ENCODE measurements at places on chromosomes 3 and 15. TPM values are rescaled to one million over a fixed set of nuclear protein-coding genes. Genes with fewer than 3 reads are reported as not detected.

Gene STXBP5L
- not detected for total RNA-seq

Gene CACNA2D2
- 4.1 TPM for total RNA-seq

Gene NDN
- total RNA-seq, result 0.30 TPM

Gene SNUPN
- 20.8 TPM for total RNA-seq

Gene ROBO1
- 2.3 TPM for total RNA-seq

Gene HTR3E
- total RNA-seq, result not detected

DNA sequence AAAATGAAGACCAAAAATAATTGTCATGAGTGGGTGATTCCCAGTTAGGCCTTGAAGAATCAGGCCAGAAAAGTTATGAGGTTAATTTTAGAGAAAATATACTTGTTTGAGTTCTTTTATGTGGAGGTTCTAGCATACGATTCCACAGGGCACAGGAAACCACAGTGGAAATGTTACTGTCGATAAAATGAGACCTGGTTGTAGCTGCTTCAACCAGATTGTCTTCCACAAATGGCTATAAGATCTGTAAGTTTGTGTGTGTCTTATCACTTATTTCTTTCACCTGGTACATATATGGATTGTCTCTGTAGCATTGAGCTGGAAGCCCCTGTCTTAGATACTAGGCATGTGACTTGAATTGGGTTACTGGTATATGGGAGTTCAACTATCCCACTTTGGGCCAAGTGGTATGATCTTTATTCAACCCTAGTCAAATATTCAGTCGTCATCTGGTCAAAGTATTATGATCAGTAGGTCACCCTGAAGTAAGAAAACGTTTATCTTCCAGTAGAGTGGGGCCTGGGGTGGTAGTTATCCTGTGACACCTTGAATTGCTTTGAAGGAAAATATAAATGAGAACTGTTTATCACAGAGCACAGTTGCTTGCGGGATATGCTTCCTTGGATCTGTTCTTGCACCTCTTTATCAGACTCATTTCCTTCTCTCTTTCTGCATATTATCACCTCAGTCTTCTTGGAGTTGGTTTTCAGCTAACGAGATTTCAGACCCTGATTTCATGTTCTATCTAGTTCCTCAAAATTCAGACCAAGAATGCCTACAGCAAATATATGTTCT lies 21.5 kb upstream of the ZNF609 start:
- H3K36me3 ChIP-seq, result no peaks in the 10 kb centered on the region
- no peak for DNase-seq
- no peaks in the 10 kb centered on the region for H3K27me3 ChIP-seq
- peaks cover 28% of the 10 kb centered on the region for H3K4me1 ChIP-seq

DNA sequence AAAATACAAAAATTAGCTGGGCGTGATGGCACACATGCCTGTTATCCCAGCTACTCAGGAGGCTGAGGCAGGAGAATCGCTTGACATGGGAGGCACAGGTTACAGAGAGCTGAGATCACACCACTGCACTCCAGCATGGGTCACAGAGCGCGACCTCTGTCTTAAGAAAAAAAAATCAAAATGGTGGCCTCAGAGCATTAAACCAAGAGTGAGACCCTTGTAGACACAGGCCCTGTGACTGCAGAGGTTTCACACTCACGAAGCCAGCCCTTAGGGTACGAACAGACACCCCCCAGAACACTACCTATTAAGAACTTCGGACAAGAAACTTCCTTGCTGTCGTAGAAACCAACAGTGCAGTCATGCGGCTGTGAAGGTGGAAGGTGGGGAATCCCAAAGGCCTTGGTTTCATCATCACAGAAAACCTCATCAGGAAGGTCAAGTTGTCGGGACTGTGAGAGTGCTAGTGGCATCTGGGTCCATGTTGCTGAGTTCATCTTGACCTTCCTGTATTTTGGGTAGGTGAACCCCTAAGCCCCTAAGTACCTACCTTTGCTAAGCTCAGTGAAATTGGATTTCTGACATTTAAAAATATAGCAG lies 4.8 kb upstream of the PDE8A start:
- H3K4me3 ChIP-seq, result no peak overlapping the region
- no peaks in the 10 kb centered on the region for H3K36me3 ChIP-seq
- no peak for DNase-seq
- no peak overlapping the region for H3K27ac ChIP-seq
- no peaks in the 10 kb centered on the region for H3K4me1 ChIP-seq

GRCh38 chr15:65603134-65603533 lies 7.8 kb downstream of the INTS14 start:
- H3K4me1 ChIP-seq, result no peaks in the 10 kb centered on the region
- no peaks in the 10 kb centered on the region for H3K27me3 ChIP-seq
- peaks cover 50% of the 10 kb centered on the region for H3K36me3 ChIP-seq
- no peak overlapping the region for H3K4me3 ChIP-seq
- no peak for DNase-seq

GRCh38 chr3:25344670-25345069 lies 83.4 kb upstream of the RARB start:
- no peak for DNase-seq

DNA sequence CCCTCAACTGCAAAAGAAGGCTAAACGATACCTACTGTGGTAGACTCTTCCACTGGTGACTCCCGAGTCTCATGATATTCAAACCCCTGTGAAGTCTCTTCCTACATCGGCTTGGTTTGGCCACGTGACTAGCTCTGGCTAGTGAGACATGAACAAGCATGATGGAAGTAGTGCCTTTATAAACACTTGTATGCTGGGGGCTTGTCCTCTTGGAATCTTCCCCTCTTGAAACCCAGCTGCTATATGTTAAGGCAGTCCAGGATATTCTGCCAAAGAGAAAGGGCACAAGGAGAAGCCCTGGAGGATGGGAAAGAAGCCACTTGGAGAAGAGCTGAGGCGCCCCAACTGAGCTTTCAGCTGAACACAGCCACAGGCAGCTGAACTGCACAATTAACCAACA lies 16.4 kb downstream of the RBP1 start:
- no peaks in the 10 kb centered on the region for H3K4me1 ChIP-seq
- DNase-seq, result no peak
- no peaks in the 10 kb centered on the region for H3K36me3 ChIP-seq
- no peak overlapping the region for H3K27ac ChIP-seq

DNA sequence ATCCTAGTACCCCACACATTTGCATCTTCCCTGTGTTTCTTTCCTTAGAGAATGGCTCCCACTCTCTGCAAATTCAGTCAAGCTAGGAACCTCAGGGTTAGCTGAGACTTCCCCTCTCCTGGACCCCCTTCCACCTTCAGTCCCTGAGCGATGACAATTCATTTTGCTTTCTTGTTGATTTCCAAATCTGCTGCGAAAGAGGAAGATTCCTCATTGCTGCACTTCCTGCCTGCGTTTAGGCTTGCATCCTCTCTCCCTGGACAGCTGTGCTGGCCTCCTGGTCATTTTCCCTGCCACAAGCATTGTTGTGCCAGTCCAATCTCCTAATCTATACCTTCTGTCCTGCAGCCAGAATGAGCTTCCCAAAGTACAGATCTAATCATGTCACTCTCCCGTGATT lies 12.3 kb upstream of the DGKG start:
- H3K4me1 ChIP-seq, result no peaks in the 10 kb centered on the region
- no peaks in the 10 kb centered on the region for H3K27me3 ChIP-seq
- DNase-seq, result no peak
- no peak overlapping the region for H3K27ac ChIP-seq
- H3K36me3 ChIP-seq, result no peaks in the 10 kb centered on the region
- no peak overlapping the region for H3K4me3 ChIP-seq

- no peak overlapping the region for H3K4me3 ChIP-seq
- H3K27ac ChIP-seq, result no peak overlapping the region
- H3K36me3 ChIP-seq, result peaks cover 26% of the 10 kb centered on the region
- no peaks in the 10 kb centered on the region for H3K27me3 ChIP-seq
Measured at GRCh38 chr3:11371747-11372146, 99.5 kb downstream of the ATG7 start.

GRCh38 chr3:134694466-134694865 lies 43.6 kb upstream of the KY start:
- no peak overlapping the region for H3K27ac ChIP-seq
- H3K36me3 ChIP-seq, result no peaks in the 10 kb centered on the region
- no peak for DNase-seq
- H3K4me1 ChIP-seq, result no peaks in the 10 kb centered on the region
- peaks cover 11% of the 10 kb centered on the region for H3K27me3 ChIP-seq

GRCh38 chr15:52139599-52140462 lies 27.3 kb upstream of the BCL2L10 start:
- peaks cover 2% of the 10 kb centered on the region for H3K36me3 ChIP-seq
- H3K27me3 ChIP-seq, result no peaks in the 10 kb centered on the region
- no peak overlapping the region for H3K4me3 ChIP-seq
- peak; percentile 23 for DNase-seq

- H3K36me3 ChIP-seq, result peaks cover 3% of the 10 kb centered on the region
- H3K27me3 ChIP-seq, result no peaks in the 10 kb centered on the region
- H3K4me1 ChIP-seq, result peaks cover 21% of the 10 kb centered on the region
- DNase-seq, result no peak
Measured at GRCh38 chr15:68816795-68817303, 3.8 kb downstream of the ANP32A start.

GRCh38 chr15:96790004-96790403 lies 459.5 kb downstream of the NR2F2 start:
- no peak overlapping the region for H3K27ac ChIP-seq
- no peak overlapping the region for H3K4me3 ChIP-seq
- no peaks in the 10 kb centered on the region for H3K4me1 ChIP-seq
- H3K27me3 ChIP-seq, result no peaks in the 10 kb centered on the region
- no peak for DNase-seq

DNA sequence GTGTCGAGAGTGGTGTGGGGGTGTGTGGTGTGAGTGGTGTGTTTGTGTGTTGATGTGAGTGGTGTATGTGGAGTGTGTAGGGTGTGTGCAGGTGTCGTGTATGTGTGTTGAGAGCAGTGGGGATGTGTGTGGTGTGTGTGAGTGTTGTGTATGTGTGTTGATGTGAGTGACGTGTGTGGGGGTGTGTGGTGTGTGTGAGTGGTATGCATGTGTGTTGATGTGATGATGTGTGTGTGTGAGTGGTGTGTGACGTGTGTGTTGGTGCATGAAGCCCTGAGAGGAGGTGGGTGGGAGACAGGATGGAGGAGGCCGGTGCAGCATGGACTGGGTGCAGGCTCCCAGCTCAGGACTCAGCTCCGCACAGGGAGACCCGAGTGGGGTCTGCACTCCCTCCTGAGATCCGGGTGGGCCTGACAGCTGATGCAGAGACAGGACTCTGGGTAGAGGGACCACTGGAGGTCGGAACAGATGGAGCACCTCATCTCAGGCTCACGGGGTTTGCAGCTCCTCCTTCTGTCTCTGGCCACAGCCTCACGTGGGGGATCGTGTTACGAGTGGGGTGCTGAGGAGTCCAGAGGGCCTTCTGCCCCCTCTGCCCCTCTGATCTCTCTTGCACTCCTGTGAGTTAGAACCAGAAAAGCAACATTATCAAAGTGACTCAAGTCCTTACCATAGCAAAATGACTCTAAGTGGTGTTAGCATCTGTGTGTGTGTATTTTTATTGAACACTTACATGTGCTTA lies 41.3 kb downstream of the ARNT2 start:
- H3K4me3 ChIP-seq, result no peak overlapping the region
- peaks cover 36% of the 10 kb centered on the region for H3K27me3 ChIP-seq
- no peaks in the 10 kb centered on the region for H3K36me3 ChIP-seq
- no peak overlapping the region for H3K27ac ChIP-seq

GRCh38 chr15:66906668-66907614 lies 158.5 kb upstream of the SMAD3 start:
- peaks cover 14% of the 10 kb centered on the region for H3K27me3 ChIP-seq
- H3K27ac ChIP-seq, result no peak overlapping the region
- H3K4me3 ChIP-seq, result no peak overlapping the region

DNA sequence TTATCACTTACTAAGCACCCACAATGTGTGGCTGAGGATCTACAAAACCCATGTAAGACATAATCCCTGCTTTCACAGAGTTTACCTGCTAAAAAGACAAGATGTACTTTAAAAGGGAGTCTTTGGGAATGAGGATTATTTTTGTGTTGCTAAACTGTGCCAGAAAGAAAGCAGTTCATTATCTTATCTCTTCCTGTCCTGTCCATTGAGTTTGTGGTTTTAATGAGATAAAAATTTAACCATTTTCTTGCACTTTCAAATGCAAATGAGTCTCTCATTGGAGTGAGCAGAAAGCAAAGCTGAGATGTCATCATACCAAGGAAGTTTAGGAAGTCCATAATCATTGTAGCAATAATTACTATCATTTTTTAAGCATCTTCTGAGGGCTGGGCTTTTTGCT lies 231.2 kb upstream of the ADAMTS9 start:
- no peak for DNase-seq
- H3K27ac ChIP-seq, result no peak overlapping the region

DNA sequence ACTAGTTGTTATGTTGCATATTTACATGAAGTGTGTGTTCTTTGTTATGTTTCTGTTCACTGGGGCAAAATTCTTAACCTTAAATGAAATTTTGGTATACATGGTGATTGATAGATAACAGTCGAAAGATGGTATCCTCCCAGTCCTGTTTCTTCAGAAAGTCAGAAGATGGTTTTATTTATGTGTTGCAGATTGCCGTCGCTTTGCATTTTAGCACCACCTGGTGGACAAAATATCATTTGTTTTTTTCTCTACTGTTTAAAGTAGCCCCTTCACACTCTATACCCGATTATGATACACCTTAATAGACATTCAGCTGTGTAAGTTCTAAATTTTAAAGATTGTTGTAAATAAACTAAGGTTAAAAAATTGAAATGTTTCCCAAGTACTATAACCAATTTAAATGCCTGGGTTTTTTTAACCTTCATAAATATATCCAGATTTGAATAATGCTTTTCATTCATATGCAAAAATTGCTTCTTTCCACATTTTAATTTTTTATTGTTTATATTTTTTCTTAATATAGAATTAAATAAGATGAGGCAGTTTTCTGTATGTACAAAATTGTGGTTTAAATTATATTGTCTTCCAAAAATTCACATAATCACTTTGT lies 152.2 kb downstream of the ALCAM start:
- H3K27ac ChIP-seq, result no peak overlapping the region
- H3K4me3 ChIP-seq, result no peak overlapping the region
- H3K36me3 ChIP-seq, result no peaks in the 10 kb centered on the region
- DNase-seq, result no peak
- no peaks in the 10 kb centered on the region for H3K4me1 ChIP-seq

DNA sequence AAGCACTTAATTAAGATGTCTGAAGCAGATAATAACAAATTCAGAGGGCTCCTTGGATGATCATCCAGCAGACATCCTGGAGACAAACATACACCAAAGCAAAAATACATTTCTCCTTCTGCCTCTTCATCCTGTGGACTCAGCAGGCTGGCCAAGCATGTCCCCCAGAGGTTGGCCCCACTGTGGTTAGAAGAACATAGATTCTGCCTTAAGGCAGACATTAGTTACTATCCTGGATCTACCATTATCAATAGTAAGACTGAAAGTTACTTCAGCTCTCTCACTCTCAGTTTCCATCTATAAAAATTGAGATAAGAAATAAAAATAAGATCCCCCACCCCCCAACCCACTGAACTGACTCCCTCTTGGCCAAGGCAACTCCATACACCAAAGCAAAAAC lies 28.6 kb upstream of the TGFBR2 start:
- H3K27ac ChIP-seq, result no peak overlapping the region
- no peak for DNase-seq
- H3K4me1 ChIP-seq, result peaks cover 2% of the 10 kb centered on the region
- no peak overlapping the region for H3K4me3 ChIP-seq
- H3K36me3 ChIP-seq, result no peaks in the 10 kb centered on the region

GRCh38 chr15:55742927-55743728 lies at the start of gene PRTG:
Gene PRTG, minus strand, starts transcription at chr15:55743152. Its CDS starts 221 bp downstream, at chr15:55742931.
- peak within 1 kb of the TSS; percentile 82 for H3K4me3 ChIP-seq
- H3K36me3 ChIP-seq, result no peaks in the 10 kb centered on the region
- H3K27ac ChIP-seq, result no peak within 1 kb of the TSS
- DNase-seq, result no peak
